ENCODE measurements at places on chromosomes 12 and 14.

DNA sequence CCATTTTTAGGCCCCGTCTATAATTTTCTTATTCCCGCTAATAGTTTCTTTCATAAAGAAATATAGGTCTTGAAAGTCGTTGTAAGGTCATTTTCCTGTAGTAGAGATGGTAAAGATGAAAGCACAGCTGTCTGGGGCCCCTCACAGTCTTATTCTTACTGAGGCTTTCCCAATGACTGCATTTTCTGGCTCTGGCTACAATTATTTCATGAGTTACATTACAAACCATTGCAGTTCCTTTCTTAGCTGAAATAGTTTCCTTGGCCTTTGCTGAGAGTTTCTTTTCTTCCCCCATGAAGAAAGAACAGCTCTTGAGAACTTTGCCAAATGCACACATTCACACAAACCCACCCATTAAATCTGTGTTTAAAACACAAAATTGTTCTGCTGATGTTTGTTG is 113.0 kb downstream of the DYRK2 start:
- DNase-seq = no peak

DNA sequence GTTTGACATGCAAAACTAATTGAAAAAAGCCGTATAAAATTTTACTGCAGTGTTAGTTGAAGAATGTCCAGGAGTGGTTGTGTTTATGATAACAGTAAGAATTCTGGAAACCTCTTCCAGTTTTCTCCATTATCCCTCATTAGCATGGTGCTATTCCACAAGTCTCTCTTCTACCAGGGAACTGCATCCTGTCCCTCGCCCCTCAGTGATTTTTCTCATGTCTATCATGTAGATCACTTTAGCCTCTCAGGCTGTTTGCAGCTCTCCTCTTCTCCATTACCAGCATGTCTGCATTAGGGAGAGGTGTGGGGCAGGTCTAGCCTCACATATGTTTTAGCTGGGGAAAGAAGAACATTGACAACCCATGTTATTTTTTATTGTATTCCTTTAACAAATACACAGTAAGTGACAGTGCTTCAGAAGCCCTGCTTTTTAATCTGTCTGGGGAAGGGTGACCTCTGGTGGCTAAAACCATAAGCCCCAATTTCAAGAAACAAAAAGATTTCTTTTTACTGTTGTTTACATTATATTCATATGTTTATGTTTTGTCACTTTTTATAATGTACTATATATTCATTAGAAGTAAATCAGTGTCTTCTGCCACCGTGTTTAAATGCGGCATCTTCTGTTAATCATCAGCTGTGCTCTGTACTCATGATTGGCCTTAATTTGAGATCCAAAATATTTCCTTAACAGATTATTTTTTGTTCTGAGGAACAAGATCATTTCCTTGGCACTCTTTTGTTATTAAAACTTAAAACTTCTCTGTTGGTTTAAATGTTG is 70.7 kb downstream of the RASSF8 start:
- peak; percentile 46 for DNase-seq

- DNase-seq = no peak
These were observed 176.7 kb downstream of the CALM1 start for GRCh38 chr14:90573385-90574105.

- no peak for DNase-seq
These were observed 28.6 kb upstream of the CEBPE start for GRCh38 chr14:23147676-23148075.

DNA sequence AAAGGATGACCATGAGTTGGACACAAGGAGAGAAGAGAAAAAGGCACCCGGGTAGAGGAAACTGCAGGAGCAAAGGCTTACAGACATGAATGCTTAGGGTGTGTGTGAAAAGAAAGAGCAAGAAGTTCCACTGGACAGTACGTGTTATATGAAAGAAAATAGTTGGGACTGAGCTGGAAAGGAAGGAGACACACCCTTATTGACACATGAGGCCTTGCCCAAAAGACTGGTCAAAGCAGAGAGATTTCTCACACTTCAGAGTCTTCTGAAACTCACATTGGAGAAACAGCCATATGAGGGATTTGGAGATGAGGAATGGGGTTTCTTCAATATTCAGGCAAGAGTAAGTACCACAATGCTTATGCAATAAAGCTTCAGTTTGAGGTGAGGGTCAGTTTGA is 56.0 kb downstream of the TTC9 start:
- no peak for DNase-seq

DNA sequence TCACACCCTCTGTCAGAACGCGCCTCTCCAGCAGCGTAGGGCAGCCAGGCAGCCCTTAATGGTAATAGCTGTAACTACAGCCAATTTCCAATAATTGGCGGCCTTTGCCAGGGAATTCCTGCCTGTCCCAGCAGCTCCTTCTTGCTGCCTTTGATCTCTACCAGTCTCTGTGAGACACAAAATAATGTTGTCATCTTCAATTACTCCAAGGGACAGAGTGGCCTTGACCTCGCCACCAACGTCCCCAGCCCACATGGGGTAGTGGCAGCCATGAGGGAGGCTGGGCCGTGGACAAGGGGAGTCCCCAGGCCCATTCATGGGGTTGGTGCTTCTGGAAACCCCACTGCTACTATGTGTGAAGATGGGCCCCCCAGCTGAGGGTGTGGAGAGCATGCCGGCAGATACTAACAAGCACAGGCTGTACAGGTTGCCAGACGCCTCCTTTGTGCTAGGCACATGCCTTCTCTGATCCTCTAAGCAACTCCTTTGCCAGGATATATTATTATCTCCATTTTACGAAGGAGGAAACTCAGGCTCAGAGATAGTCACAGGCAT is 17.4 kb upstream of the CLMN start:
- DNase-seq = no peak

DNA sequence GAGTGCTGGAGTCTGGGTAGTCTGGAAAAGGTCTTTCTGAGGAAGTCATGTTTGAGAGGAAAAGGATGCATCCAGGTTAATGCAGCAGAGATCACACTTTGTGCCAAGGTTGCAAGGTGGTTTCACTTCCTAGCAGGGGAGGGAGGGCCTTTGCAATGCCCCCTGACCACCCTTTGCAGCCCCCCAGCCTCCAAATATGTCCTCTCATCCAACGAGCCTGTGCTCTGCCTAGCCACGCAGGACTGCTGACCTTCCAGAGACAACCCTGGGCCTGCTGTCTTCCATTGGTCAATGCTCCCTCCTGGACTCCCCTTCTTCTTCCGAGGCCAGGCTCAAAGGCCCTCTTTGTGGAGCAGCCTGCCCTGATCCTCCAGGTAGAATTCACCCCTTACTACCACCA is 47.3 kb upstream of the TUNAR start:
- DNase-seq = no peak

GRCh38 chr14:81406863-81407262 is 6.7 kb upstream of the STON2 start:
- DNase-seq = no peak

GRCh38 chr14:102507081-102507856 is 2.3 kb downstream of the ANKRD9 start:
- no peak for DNase-seq

Data from GM10248 (cell line).